Peyer's patch (tissue), 4 donors: ENCODE measurements at places on chromosomes 4 and X. TPM values are rescaled to one million over a fixed set of nuclear protein-coding genes. Genes with fewer than 3 reads are reported as not detected.

DNA sequence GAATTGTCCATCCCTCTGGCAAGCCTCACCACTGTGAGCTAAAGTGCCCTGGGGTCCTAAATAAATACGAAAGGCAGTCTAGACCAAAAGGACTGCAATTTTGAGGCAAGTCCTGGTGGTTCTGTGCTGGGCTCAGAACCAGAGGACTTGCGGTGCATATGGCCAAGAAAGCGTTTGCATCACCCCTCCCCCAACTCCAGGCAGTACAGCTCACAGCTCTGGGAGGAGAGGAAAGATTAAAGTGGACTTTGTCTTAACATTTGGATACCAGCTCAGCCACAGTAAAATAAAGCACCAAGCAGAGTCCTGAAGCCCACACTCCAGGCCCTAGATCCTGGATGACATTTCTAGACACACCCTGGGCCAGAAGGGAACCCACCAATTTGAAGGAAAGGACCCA is 24.9 kb downstream of the RNF128 start:
- H3K4me3 ChIP-seq: no peak overlapping the region
- no peak overlapping the region for H3K27ac ChIP-seq
- DNase-seq: no peak

NLGN4X gene
- total RNA-seq: 2.7 TPM

DNA sequence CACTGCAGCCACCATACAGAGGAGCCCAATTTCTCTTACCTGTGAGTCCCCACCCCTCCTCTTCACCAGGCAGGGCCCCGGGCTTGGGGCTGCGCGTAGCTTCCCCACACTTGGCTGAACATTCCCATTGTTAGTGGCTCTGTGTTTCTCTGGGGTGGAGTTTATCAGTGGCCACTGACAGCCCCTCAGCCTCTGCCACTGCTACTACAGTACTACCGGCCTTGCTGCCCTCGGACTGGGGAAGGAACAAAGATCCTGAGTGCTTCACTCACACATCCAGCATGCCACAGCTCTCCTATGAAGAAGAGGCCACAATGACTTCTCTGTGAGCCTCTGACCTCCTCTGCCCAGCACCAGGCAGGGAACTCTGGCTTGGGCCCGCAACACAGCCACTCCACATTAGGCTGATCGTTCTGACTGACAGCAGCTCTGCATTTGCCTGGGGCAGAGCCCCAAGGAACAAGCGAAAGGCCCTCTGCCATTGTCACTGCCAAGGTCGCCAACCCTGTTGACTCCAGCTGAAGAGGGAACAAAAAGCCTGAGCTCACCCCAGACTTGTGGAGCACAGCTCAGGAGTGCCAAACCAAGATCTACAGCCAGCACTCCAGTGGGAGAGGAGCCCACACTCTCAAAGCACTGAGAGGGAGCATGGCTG is 24.0 kb downstream of the ABCB7 start:
- H3K27ac ChIP-seq: no peak overlapping the region
- H3K36me3 ChIP-seq: no peaks in the 10 kb centered on the region
- H3K4me1 ChIP-seq: no peaks in the 10 kb centered on the region
- DNase-seq: no peak
- no peak overlapping the region for H3K4me3 ChIP-seq
- no peaks in the 10 kb centered on the region for H3K27me3 ChIP-seq

CPE gene
- total RNA-seq: 27.2 TPM

DNA sequence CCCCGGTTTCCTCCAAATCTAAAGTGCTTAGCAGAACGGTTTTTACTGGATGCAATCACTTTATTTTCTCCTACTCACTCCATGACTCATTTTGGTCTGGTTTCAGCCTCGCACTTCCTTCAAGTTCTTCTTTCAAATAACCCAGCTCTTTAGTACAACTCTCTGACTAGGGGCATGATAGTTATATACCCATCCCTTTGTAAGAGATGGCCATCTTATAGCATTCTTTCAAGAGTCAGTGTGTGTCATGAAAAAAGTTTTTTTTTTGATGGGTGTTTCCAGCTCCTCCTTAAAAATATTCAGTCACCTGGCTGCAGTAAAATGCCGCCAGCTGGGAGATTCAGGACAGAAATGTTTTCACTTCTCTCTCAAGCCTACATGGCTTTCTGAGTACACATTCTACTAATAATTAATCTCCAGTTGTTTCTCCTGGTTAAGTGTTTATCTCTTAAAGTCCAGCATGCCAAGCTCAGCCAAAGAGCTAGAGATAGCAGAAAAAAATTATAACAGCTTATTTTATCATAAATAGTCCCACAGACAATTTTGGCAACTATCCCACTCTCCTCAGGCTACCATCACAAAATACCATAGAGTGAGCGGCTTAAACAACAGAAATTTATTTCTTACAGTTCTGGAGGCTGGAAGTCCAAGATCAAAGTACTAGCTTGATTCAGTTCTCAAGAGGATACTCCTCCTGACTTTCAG is 139.3 kb downstream of the GASK1B start:
- no peak for DNase-seq
- no peaks in the 10 kb centered on the region for H3K4me1 ChIP-seq
- H3K27me3 ChIP-seq: no peaks in the 10 kb centered on the region

GRCh38 chrX:23980011-23980441 is 47.0 kb downstream of the KLHL15 start:
- no peak overlapping the region for H3K4me3 ChIP-seq
- H3K36me3 ChIP-seq: no peaks in the 10 kb centered on the region

DCLK2 gene
- 3.9 TPM for total RNA-seq

DNA sequence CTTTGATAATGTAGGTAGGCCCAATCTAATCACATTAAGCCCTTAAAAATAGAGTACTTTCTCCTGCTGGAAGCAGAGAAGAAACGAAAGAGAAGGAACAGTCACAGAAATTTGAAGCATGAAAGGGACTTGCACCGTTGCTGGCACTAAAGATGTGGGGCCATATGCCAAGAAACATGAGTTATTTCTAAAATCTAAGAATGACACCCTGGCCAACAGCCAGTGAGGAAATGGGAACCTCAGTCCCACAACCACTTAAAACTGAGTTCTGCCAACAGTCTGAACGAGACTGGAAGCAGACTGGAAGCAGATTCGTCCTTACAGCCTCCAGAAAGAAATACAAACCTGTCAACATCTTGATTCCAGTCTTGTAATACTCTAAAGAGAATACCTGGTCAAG is 70.1 kb downstream of the CENPC start:
- peaks cover 64% of the 10 kb centered on the region for H3K36me3 ChIP-seq
- no peak for DNase-seq
- H3K27me3 ChIP-seq: no peaks in the 10 kb centered on the region
- H3K4me3 ChIP-seq: no peak overlapping the region

DNA sequence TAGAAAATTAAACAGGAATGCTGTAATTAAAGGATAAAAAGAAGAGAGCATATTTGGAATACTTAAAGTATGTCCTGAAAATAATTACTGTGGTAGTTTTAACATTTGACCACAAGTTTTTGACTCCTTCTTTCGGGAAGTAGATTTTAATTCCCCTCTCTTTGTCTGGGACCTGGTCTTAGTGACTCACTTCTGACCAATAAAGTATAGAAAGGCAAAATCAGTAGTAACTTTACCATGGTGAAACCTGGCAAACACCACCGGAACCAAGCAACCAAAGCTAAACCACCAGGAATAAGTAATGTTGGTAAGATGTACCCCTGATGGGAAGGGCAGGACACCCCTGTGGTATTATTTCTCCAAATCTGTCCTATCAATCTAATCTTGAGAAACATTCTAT is 314.8 kb downstream of the PDHA2 start:
- no peaks in the 10 kb centered on the region for H3K4me1 ChIP-seq
- H3K4me3 ChIP-seq: no peak overlapping the region
- DNase-seq: no peak
- H3K36me3 ChIP-seq: no peaks in the 10 kb centered on the region

RAI2 gene
- 10.1 TPM for total RNA-seq

DNA sequence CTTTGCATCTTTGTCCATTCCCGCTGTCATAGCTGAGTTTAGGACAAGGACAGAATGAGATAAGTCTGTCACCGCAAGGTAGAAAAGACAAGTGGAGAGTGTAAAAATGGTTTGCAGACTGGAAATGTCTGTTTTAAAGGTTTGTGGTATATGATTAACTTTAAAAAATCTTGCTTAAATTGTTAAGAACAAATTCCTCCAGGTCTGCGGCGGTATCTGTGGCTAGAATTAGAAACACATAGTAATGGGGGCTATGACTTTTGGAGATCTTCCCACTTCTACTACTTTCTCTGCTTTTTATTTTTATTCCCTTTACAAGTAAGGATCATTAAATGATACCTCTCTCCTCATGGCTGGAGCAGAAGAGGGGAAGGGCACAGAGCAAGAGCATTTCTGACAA is 92.2 kb downstream of the MID1IP1 start:
- no peak overlapping the region for H3K4me3 ChIP-seq
- no peaks in the 10 kb centered on the region for H3K4me1 ChIP-seq
- H3K36me3 ChIP-seq: no peaks in the 10 kb centered on the region
- no peak for DNase-seq
- no peak overlapping the region for H3K27ac ChIP-seq

GRCh38 chr4:54726907-54727306 is 69.2 kb downstream of the KIT start:
- no peak for DNase-seq
- no peak overlapping the region for H3K4me3 ChIP-seq
- no peaks in the 10 kb centered on the region for H3K36me3 ChIP-seq
- no peaks in the 10 kb centered on the region for H3K27me3 ChIP-seq
- no peaks in the 10 kb centered on the region for H3K4me1 ChIP-seq

BMPR1B gene
- total RNA-seq: not detected

DNA sequence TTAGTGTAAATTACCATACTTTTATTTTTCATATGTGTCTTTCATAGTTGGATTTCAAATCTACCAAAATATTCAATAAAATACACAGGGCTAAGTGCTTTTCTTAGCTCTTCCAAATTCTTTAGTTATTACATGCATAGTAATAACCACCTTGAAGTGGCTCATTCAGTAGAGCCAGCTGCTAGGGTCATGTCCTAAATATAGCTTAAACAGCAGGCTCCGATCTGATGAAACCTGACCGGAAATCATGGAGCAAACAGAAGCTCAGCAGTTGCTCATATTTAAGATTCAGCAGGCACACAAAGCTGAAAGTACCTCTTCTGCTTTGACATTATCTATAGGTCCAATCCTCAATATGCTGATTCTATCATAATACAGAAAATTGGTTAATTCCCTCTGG is 1470.4 kb downstream of the ADGRL3 start:
- no peaks in the 10 kb centered on the region for H3K4me1 ChIP-seq
- H3K4me3 ChIP-seq: no peak overlapping the region
- no peak for DNase-seq
- H3K36me3 ChIP-seq: no peaks in the 10 kb centered on the region
- H3K27me3 ChIP-seq: no peaks in the 10 kb centered on the region
- H3K27ac ChIP-seq: no peak overlapping the region

LRP2BP gene
- not detected for total RNA-seq

NSG1 gene
- 2.0 TPM for total RNA-seq

GRCh38 chr4:38050560-38051350 is 90.6 kb downstream of the PTTG2 start:
- no peaks in the 10 kb centered on the region for H3K27me3 ChIP-seq
- H3K4me3 ChIP-seq: no peak overlapping the region
- peak overlapping the region; percentile 64 for H3K27ac ChIP-seq
- no peak for DNase-seq
- H3K4me1 ChIP-seq: no peaks in the 10 kb centered on the region

DNA sequence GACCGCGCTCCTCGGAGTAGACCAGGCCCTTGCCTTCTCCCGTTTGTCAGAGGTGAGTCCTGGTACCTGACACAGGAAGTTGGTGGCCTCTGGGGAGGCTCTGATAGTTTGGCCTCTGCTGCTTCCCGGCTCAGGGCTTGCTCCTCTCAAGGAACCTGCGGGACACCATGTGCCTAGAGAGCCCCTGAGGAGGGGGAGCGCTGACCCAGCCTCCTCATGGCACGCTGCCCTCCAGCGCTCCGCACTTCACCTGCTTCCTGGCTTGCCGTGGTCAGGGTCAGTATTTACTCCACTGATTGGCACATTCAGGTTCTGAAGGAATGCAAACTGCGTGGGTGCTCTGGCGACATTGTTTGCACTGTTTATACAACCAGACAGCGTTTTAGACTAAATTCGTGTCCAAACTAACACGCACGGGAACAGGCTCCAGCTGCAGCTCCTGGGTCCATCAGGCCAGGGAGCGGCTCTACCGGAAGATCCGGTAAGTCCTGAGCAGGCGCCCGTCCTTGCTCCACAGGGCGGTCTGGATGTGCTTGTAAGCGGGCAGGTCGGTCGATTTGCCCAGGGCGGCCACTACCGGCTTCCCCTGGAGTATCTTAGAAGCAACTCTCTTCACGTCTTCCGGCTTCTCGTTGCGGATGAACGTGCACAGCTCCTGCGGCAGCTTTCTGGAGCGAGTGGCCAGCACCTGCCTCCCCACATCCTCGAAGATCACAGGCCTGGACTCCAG is 121.6 kb upstream of the GRID2 start:
- DNase-seq: no peak
- H3K27ac ChIP-seq: no peak overlapping the region
- no peaks in the 10 kb centered on the region for H3K36me3 ChIP-seq
- no peaks in the 10 kb centered on the region for H3K27me3 ChIP-seq

CXorf49 gene
- not detected for total RNA-seq

DNA sequence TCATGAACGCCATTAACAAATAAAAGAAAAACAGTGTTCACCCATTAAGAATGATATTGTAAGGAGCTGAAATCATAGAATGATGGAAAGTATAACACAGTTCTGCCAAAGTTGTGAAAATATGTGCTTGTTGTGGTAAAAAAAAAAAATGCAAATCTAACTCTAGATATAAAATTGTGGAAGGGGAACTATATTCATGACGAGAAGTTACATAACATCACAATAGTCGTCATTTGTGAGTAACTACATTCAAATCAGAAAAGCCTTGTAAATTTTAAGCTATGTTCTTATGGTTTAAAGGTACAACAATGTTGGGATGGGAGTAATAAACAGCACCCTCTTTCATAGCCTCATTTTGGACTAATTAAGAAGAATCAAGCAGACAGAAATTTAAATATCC is 57.6 kb upstream of the PRDM8 start:
- no peaks in the 10 kb centered on the region for H3K4me1 ChIP-seq
- no peaks in the 10 kb centered on the region for H3K36me3 ChIP-seq
- H3K4me3 ChIP-seq: no peak overlapping the region
- no peak for DNase-seq

- no peak overlapping the region for H3K4me3 ChIP-seq
- no peaks in the 10 kb centered on the region for H3K27me3 ChIP-seq
- H3K27ac ChIP-seq: no peak overlapping the region
- no peaks in the 10 kb centered on the region for H3K36me3 ChIP-seq
Measured at GRCh38 chr4:71635139-71635748, 148.6 kb downstream of the GC start.

SPACA5 gene
- total RNA-seq: not detected

DNA sequence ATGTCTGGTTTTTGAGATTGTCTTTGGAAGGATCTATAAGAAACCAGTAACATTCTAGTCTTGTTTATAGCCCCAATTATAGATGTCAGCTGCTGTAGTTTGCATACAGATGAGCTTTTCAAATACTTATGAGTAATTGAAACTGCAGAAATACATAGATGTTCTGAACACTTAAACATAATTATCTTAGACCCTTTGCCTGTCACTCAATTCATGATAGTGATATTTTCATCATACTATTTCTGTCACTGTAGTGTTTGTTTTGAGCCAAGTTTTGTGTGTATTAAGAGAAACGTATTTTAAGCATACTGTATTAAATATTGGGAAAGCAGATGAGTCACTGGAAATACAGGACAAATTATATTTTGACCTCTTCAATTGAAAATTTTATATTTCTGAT is 69.8 kb upstream of the SMARCA5 start:
- H3K27ac ChIP-seq: no peak overlapping the region
- no peak overlapping the region for H3K4me3 ChIP-seq
- no peaks in the 10 kb centered on the region for H3K27me3 ChIP-seq
- DNase-seq: no peak
- no peaks in the 10 kb centered on the region for H3K4me1 ChIP-seq
- H3K36me3 ChIP-seq: no peaks in the 10 kb centered on the region
